ENCODE measurements at places on chromosomes 1 and 21.

DNA sequence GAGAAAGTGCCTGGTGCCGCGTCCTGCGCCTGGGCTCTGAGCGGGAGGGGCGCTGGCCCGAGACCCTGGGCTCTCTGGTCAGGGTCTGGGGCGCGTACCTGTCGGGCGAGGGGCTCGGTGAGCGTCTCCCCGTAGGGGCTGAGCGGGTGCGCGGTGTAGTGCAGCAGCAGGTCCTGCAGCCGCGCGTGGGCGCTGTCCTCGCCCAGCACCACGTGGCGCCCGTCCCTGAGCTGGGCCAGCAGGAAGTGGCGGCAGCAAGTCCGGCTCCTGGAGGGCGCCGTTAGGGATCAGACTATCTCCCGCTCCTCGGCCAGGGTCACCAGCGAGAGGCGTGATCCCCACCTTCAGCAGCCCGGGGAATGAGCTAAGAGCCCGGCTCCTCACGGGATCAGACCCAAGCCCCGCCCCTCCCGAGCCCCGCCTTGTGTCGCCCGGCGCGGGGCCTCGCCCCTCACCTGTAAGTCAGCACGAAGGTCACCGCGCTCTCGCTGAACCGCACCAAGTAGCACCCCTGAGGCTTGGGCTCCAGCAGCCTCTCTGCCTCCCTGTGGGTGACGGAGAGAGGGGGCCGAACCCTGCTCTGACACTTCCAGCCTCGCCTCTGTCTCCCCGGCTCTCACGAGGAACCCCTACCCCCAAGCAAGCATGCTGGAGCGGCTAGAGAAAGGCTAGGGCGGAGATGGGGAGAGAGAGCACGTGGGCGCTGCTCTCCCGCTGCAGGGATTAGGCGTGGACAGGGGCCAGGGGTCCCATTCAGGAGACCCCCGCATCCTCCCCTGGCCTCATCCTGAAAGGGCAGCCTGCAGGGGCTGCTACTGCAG is 2.7 kb downstream of the SH2D2A start:
- peaks cover 65% of the 10 kb centered on the region for H3K4me1 ChIP-seq
- H3K27me3 ChIP-seq, result no peaks in the 10 kb centered on the region
- peaks cover 16% of the 10 kb centered on the region for H3K36me3 ChIP-seq
- DNase-seq, result peak; percentile 87
- peak overlapping the region; percentile 50 for H3K4me3 ChIP-seq

DNA sequence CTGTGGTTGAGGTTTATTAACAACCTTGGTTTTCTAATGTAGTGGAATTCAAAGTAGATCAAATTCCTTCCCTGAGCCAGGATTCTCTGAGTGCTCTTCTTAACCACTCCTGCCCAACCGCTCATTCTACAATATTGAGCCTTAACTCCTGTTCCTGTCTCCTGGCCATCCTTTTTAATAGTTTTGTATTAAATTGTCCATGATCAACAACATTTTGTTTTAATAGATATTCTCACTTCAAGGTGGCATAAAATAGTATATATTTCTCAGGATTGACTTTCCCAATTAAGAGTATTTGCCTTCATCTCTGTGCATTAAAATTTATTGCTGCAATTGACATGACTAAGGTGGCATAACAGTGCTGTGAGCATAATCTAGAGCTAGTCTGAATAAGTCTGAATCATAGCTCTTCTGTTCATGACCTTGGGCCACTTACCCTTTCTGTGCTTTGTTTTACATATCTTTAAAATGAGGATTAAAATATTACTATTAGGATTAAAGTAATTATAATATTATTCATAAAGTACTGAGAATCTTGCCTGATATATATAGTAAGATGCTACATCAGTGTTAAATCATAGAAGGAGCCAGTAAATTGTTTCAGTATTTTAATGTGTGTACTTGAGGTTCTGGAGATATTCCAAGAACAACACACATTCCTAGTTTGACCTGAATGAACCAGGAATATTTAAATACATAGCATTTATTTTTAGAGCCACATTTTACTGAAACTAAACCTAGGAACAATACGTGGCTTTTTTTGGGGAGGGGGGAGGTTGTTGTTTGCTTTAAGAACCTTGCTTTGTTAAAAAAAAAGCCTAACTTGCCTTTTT is 76.4 kb downstream of the ADGRL2 start:
- no peak overlapping the region for H3K27ac ChIP-seq
- H3K27me3 ChIP-seq, result no peaks in the 10 kb centered on the region
- H3K36me3 ChIP-seq, result no peaks in the 10 kb centered on the region
- H3K4me1 ChIP-seq, result no peaks in the 10 kb centered on the region

GRCh38 chr21:44571844-44572782 is 1.4 kb upstream of the KRTAP10-4 start:
- no peak for DNase-seq
- peaks cover 20% of the 10 kb centered on the region for H3K27me3 ChIP-seq
- H3K36me3 ChIP-seq, result no peaks in the 10 kb centered on the region
- H3K27ac ChIP-seq, result no peak overlapping the region

GRCh38 chr1:19087017-19087736 is 122.9 kb downstream of the UBR4 start:
- H3K4me3 ChIP-seq, result no peak overlapping the region
- no peaks in the 10 kb centered on the region for H3K27me3 ChIP-seq
- no peak for DNase-seq
- peaks cover 2% of the 10 kb centered on the region for H3K4me1 ChIP-seq

- H3K27me3 ChIP-seq, result no peaks in the 10 kb centered on the region
- no peak for DNase-seq
- no peak overlapping the region for H3K27ac ChIP-seq
- peaks cover 13% of the 10 kb centered on the region for H3K36me3 ChIP-seq
Observed at GRCh38 chr1:42211224-42211623, 46.7 kb upstream of the GUCA2A start.

GRCh38 chr1:47409311-47410067 is 6.6 kb upstream of the FOXE3 start:
- H3K36me3 ChIP-seq, result no peaks in the 10 kb centered on the region
- H3K4me1 ChIP-seq, result peaks cover 4% of the 10 kb centered on the region
- H3K27me3 ChIP-seq, result peaks cover 82% of the 10 kb centered on the region
- DNase-seq, result peak; percentile 24

DNA sequence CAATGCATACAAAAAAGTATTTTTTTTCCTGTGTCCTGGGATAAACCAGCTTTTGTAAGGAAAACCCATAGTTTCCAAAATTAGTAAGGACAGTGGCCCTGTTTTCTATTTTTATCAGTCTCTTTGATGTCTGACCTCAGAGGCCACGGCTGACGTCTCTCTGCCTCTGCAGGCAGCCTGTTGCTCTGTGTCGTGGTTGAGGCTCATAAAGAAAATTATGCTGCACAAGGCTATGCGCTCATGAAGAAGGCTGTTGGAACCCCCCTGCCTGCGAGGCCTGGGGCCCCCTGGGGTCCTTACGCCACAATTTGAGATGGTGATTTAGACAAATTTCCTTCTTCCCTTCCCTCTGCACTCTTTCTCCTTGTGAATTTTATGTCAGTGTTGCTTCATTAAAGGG is 48.9 kb downstream of the AGPAT3 start:
- DNase-seq, result peak; percentile 43
- peaks cover 47% of the 10 kb centered on the region for H3K4me1 ChIP-seq
- no peak overlapping the region for H3K4me3 ChIP-seq
- no peaks in the 10 kb centered on the region for H3K27me3 ChIP-seq
- peak overlapping the region; percentile 54 for H3K27ac ChIP-seq

GRCh38 chr1:95041491-95042165 is 31.1 kb downstream of the ALG14 start:
- no peaks in the 10 kb centered on the region for H3K36me3 ChIP-seq
- no peaks in the 10 kb centered on the region for H3K27me3 ChIP-seq
- H3K4me3 ChIP-seq, result no peak overlapping the region
- no peaks in the 10 kb centered on the region for H3K4me1 ChIP-seq

- H3K4me1 ChIP-seq, result no peaks in the 10 kb centered on the region
- no peaks in the 10 kb centered on the region for H3K36me3 ChIP-seq
- no peak overlapping the region for H3K4me3 ChIP-seq
- no peaks in the 10 kb centered on the region for H3K27me3 ChIP-seq
Observed at GRCh38 chr1:197526736-197527371, 248.4 kb downstream of the DENND1B start.

DNA sequence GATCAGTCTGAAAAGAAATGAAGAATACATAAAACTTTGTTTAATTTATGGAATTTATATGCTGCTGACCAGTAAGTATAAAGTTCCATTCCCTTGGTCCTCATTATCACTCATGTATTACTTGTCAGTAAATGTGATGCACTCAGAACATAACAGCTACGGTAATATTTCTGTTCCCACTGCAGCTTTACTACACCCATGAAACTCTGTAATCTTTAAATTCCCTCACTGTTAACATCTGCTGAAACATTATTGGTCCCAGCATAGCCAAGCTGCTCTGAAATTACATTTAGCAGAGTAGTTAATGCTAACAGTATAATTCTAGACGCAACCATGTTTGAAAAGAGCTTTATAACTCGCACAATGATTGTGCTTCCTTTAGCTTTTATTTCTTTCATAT is 238.4 kb downstream of the GPATCH2 start:
- H3K36me3 ChIP-seq, result no peaks in the 10 kb centered on the region
- no peak overlapping the region for H3K4me3 ChIP-seq
- H3K27ac ChIP-seq, result no peak overlapping the region
- H3K27me3 ChIP-seq, result no peaks in the 10 kb centered on the region

- no peaks in the 10 kb centered on the region for H3K4me1 ChIP-seq
- no peak for DNase-seq
- H3K36me3 ChIP-seq, result no peaks in the 10 kb centered on the region
- no peak overlapping the region for H3K27ac ChIP-seq
- H3K4me3 ChIP-seq, result no peak overlapping the region
Observed at GRCh38 chr1:8976896-8977450, 31.3 kb downstream of the CA6 start.

DNA sequence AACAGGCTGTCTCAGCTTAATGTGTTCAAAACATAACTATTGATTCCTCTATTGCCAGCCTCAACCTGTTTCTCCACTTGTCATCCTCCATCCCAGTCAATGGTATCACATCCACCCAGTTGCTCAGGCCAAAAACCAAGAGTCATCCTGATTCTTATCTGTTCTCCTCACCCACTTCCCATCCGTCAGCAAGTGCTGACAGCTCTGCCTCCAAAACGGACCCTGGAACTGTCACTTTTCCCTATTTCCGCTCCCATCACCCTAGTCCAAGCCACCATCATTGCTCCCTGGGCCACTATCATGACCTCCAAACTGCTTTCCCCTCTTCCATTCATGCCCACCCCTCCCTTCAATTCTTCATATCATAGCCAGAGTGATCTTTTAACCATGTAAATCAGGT is 36.2 kb upstream of the IFFO2 start:
- H3K27me3 ChIP-seq, result peaks cover 3% of the 10 kb centered on the region
- H3K4me3 ChIP-seq, result no peak overlapping the region
- DNase-seq, result no peak
- H3K36me3 ChIP-seq, result no peaks in the 10 kb centered on the region

- H3K27me3 ChIP-seq, result no peaks in the 10 kb centered on the region
- no peaks in the 10 kb centered on the region for H3K36me3 ChIP-seq
- no peak for DNase-seq
- H3K4me3 ChIP-seq, result no peak overlapping the region
- H3K4me1 ChIP-seq, result no peaks in the 10 kb centered on the region
Observed at GRCh38 chr21:40902299-40902698, 55.3 kb upstream of the DSCAM start.

- DNase-seq, result no peak
- no peak overlapping the region for H3K4me3 ChIP-seq
- no peaks in the 10 kb centered on the region for H3K36me3 ChIP-seq
- peaks cover 8% of the 10 kb centered on the region for H3K4me1 ChIP-seq
- no peak overlapping the region for H3K27ac ChIP-seq
Observed at GRCh38 chr1:61638296-61638695, 86.6 kb downstream of the TM2D1 start.

GRCh38 chr1:43901196-43901961 is 32.2 kb upstream of the ARTN start:
- H3K4me1 ChIP-seq, result peaks cover 3% of the 10 kb centered on the region
- H3K27me3 ChIP-seq, result no peaks in the 10 kb centered on the region
- peaks cover 12% of the 10 kb centered on the region for H3K36me3 ChIP-seq
- H3K4me3 ChIP-seq, result no peak overlapping the region
- DNase-seq, result peak; percentile 29

DNA sequence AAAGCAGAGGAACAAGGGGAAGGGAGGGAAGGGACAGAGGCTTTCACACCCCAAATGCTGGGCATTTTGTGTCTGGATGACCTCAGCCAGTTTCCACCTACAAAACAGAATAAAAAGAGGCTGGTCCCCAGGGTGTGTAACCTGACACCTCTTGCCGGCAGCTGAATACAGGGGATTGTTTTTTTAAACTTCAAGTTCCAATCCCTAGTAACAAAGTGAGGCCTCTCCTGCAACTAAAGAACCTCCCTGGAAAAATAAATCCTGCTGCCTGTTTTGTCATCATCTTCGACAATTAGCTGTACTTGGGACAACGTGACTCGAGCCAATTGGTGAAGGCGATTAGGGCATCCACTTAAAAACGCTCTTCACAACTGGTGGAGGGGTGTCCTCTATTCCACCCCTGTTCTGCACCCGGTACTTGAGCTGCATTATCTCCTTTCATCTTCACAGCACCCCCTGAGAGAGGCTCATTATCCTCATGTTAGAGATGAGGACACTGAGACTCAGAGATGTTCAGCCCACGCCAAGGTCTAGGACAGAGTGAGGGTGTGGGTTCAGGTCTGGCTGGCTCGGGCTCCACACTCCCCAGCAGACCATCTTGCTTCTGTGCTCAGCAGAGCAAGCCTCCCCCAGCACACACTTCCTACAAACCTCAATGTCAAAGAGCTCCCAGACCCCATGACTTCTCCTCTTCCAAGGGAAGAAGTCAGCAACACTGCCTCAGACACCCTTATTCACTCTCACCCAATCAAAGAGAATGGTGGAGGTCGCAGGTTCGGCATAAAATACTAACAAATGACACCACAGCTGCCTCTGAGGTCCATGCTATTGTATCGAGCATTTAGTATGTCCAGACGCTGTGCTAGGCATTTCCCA is 15.2 kb downstream of the ITPKB start:
- H3K4me1 ChIP-seq, result peaks cover 14% of the 10 kb centered on the region
- H3K27ac ChIP-seq, result no peak overlapping the region
- H3K36me3 ChIP-seq, result no peaks in the 10 kb centered on the region

DNA sequence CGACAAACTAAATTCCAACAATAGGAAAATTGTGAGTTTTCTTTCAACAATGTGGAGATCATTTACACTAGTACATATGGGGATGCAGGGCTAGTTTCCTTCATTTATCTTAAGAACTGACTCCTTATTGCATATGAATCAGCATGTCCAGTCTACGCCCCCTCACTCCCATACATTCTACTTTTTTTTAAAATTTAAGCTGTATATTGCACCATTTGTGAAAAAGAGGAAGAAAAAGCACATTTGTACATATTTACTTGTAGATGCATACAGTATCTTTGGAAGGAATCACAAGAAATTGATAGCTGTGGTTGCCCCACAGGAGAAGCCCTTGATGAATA is 15.9 kb downstream of the VPS26C start:
- H3K4me3 ChIP-seq, result no peak overlapping the region
- H3K27me3 ChIP-seq, result no peaks in the 10 kb centered on the region
- DNase-seq, result no peak
- H3K4me1 ChIP-seq, result peaks cover 9% of the 10 kb centered on the region

DNA sequence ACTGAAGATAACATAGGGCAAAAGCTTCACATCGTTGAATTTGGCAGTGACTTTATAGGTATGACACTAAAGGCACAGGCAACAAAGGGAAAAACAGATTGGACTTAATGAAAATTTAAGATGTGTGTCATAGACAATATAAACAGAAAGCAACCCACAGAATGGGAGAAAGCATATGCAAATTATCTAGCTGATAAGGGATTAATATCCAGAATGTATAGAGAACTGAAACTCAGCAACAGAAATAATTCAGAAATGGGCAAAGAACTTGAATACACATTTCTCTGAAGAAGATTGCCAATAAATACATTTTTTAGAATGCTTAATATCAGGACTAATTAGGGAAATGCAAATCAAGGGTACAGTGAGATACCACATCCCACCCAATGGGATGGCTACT is 55.2 kb upstream of the ANGPTL1 start:
- H3K36me3 ChIP-seq, result no peaks in the 10 kb centered on the region
- H3K4me3 ChIP-seq, result no peak overlapping the region
- DNase-seq, result no peak
- H3K4me1 ChIP-seq, result no peaks in the 10 kb centered on the region

Measured in K562 (cell line).